ENCODE measurements at places on chromosomes 4 and X.
A peak's percentile ranks its signal among the peaks of the same experiment; 100 is the strongest.

DNA sequence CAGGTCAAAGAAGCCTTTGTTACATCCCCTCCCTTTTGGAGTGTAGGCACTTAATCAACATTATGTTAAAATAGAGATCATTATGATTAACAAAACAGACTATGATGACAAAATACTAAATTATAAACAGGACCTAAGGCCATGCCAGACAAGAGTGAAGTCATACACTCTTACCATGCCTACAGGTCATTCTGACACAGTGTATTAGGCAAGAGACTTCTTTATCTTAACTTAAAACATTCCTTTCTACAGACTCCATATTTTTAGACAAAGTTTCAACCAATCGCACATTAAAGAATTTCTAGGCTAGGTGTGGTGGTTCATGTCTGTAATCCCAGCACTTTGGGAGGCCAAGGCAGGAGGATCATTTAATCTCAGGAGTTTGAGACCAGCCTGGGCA is 128.6 kb upstream of the SLC34A2 start:
- no peak for DNase-seq

GRCh38 chr4:14816623-14817261 is 185.5 kb upstream of the CPEB2 start:
- no peak for DNase-seq

GRCh38 chr4:184668511-184669114 is 19.1 kb downstream of the PRIMPOL start:
- DNase-seq = no peak

- DNase-seq = no peak
Measured at GRCh38 chr4:29708473-29708872, 1011.7 kb upstream of the PCDH7 start.

DNA sequence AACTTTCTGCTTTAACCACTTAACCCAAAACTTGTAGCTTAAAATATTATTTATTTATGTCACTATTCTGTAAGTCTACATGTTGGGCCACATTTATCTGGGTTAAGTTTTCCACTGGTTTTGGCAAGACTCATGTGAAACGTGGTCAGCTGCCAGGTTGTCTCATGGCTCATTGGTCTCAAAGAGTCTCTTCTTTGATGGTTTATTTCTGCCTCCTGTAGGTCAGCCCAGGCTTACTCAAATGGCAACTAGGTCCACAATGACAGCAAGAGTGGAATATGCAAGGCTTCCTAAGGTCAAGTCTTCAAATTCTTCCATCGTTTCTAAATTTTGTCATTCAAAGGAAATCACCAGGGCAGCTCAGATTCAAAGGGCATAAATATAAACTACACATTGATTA is 828.7 kb downstream of the PCDH7 start:
- no peak for DNase-seq

DNA sequence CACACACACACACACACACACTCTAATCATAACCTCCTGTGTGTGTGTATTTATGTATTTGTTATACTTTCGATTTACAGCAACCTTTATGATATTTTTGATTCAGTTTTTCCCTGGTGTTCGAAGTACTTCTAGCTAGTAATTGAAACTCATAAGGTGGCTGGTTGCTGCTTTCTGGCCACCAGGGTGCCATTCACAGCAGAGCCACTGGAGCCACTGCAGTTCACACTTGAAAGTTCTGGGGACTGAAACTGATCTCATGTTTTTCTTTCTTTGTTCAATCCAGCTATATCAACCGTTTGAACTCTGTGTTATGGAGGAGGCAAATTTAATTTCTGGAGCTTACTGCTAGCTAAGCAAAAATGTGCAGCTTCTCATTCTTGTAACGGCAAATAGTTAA is 419.4 kb downstream of the ADGRL3 start:
- no peak for DNase-seq

- DNase-seq = no peak
Measured at GRCh38 chr4:155964016-155964891, 10.6 kb upstream of the CTSO start.

DNA sequence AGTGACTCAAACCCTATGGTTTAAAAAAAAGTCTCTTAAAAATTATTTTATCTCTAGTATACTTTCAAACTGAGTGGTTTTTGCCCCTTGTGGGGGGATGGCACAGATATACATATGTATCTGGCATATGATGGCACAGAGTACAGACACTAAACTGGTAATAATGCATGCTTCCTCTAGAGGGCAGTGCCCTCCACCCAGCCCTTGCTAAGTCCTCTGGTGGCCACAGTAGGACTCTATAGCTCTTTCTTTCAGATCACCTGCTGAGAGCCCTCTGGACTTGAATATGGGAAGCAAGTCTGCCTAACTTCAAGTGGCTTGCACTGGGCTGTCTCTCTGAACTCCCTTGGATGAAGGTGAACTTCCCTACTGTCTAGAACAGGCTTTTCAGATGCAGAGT is 66.3 kb downstream of the TSPAN7 start:
- DNase-seq = peak; percentile 25

- no peak for DNase-seq
Measured at GRCh38 chr4:76548704-76549103, 113.7 kb downstream of the SHROOM3 start.

DNA sequence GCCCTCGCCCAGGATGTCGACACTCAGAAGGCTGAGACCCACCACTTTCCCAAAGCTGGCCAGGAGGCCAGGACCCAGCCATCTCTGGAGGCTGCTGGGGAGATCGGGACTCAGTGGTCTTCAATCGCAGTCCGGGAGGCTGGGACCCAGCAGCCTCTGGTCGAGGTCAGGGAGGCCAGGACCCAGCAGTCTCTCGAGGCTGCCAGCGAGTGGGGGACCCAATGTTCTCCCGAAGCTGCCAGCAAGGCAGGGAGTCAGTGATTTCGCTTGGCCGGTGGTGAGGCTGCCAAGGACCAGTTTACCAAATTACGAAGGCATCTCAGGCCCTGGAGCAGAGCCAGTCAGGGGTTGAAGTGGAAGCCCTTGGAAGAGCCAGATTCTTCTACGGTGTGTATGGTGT is 181.6 kb downstream of the NAF1 start:
- no peak for DNase-seq

GRCh38 chr4:17112292-17112659 is 213.8 kb upstream of the LDB2 start:
- DNase-seq = no peak

DNA sequence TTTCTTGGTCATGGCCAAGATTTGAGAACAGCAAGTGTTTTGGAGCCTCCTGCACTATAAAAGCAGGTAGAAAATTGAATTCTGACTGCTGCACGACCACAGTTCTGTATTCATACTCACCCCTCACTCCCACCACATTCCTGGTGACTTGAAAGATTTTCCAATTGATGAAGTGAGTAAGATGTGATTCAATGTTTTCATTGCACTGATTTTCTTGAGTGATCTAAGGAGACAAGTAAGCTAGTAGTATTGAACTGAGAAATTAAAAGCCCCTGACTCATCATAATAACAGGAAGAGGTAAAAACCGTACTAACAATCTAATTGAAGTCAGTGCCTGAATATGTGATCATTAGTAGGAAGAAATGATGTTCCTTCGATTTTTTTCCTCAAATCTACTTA is 6.1 kb upstream of the SEC24D start:
- no peak for DNase-seq

DNA sequence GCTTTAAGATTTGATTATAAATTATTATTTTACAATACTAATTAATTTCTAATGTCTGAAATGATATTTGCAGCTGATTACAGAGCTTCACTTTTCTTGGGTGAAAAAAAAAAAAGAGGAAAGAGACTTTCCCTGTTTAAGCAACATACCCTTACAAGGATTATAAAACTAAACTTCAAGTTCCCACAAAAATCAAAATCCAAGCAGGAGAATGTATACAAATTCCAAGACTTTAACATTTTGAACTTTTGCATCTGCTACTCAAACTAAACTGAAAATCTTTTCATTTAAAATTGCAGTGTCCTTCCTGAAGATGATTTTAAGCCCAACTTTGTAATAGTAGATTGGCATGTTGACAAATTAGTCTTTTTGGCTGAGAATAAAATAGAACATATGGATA is 742.4 kb upstream of the INTU start:
- DNase-seq = no peak

GRCh38 chrX:50677789-50678188 is 136.2 kb downstream of the SHROOM4 start:
- no peak for DNase-seq

DNA sequence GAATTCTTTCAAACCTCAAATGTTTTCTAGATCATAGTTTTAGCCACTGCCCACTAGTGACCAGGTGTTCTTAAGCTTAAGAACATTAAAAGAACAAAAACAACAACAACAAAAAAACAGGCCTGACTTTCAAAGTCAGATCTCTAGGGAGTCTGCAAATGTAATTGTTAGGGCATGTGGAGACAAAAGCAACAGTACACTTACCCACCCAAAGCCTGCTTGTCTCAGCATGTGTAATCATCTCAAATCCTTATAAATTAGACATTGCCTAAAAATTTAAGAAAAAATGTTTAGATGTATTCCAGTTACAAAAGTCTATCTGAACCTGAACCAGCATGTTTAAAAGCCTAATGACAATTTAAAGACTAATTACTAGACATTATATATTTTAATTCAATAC is 79.9 kb downstream of the SLC7A11 start:
- DNase-seq = no peak

- DNase-seq = no peak
Measured at GRCh38 chr4:168852387-168852786, 157.7 kb downstream of the CBR4 start.

DNA sequence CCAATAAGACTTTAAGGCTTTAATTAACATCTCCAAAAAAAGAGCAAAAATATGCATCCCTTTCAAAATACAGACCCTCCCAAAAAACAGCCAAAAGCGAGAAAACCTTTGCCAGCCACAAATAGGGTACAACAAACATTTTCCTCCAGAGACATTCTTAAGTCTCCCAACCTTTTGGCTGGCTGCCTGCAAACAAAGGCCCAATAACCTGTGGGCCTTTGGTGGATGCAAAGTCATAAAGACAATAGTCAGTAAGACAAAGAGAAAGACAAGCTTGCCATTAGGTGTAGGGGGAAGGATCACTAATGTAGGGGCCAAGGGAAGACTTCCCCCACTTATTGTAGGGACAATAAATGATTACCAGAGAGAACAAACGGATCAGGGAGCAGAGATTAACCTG is 215.5 kb upstream of the ZFP42 start:
- DNase-seq = no peak

GRCh38 chr4:32680946-32681345 is 1960.8 kb downstream of the PCDH7 start:
- DNase-seq = no peak

- DNase-seq = no peak
Measured at GRCh38 chrX:2474963-2475726, 25.6 kb downstream of the DHRSX start.

- no peak for DNase-seq
Measured at GRCh38 chr4:182145334-182145905, 97.8 kb upstream of the TENM3 start.

DNA sequence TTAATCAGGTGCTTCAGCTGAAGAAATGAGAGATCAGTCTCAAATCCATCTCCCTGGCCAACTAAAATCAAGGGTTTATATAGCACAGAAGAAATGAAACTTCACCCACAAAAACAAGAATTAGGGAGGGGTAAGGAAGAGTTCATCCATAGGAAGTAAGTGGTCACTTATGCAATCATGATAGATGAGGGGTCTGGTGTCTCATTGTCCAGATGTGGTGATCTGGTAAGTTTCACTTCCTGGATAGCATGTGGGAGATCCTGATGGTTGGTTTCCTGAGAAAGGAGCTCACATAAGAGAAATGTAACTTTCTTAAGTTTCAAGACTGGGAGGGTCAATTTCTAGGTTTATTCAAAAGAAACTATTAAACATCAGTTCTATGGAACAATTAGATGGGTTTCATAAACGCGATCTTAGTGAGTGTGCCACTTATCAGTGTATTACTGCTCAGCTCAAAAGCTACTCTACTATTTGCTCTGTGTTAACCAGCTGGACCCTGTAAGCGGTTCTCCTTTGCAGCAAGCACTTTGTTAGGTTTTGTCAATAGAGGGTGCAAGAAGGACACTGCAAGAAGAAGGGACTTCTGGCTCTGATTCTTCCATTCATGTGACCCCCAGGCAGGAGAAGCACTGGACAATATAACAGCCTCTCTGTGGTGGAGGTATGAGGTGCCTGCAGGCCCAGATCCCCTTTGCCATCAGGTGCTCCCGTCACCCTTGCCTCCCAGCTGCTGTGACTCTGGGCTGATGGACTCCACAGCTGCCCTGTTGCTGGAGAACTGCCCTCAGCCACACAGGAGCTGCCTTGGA is 35.4 kb upstream of the HPSE start:
- DNase-seq = no peak

GRCh38 chr4:142021181-142021580 is 384.8 kb downstream of the IL15 start:
- DNase-seq = no peak

GRCh38 chr4:174307694-174308093 is 24.0 kb downstream of the CEP44 start:
- DNase-seq = no peak

- DNase-seq = no peak
Measured at GRCh38 chrX:44246826-44247225, 96.6 kb downstream of the EFHC2 start.

DNA sequence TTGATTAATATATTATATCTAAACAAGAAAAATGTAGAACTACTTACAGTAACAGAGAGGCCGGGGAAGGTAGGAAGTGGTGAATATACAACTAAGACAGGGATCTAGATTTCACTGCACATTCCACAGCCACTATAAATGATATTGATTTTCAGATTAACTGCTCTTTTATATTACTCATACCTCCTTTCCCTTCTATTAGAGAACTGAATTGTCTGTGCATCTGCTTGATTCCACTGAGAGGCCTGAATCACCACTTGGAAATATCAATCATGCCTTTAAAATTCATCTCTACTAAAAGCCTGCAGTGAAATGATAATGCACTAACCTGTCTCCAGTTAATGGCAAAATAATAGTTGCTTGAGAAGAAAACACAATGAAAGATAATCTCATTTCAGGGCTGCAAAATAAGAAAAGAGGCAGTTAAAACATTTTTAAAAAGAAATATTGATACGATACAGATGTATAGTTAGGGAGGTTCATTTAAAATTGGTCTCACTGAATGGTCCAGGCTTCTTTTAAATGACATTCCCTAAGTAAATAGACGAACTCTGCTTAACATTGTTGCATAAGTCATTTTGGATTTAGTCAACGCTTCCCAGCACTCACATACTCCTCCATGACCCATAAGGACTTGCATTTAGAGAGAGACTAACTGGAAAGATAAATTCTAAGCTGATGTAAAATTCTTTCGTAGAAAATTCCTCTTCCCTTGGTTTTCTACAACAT is 3.8 kb downstream of the ANTXR2 start:
- DNase-seq = no peak

- DNase-seq = no peak
Measured at GRCh38 chr4:168787801-168788595, 222.1 kb downstream of the CBR4 start.

- DNase-seq = no peak
Measured at GRCh38 chrX:139826065-139827044, 106.5 kb downstream of the ATP11C start.

GRCh38 chr4:152937336-152938236 is 1.5 kb downstream of the FHDC1 start:
- no peak for DNase-seq

DNA sequence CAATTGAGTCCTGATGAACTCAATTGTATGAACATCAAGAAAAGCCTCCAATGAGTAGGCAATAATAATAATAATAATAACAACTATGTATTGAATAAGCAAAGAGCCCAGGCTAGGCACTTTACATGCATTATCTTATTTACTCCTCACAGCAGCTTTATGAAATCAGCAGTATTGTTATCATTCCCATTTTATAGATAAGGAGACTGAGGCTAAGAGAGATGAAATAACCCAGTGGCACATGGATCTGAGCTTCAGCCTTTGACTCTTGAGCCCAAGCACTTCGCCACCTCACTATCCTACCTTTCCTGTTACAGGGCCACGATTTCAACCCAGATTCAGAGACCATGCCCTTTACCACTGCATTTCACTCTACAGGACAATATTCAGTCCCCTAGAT is 3.2 kb downstream of the RAB33A start:
- DNase-seq = no peak

Data from CD4-positive, alpha-beta T cell treated with Interleukin-15 for 1 hour (primary cell).